ENCODE measurements at places on chromosomes 7 and 10. TPM values are rescaled to one million over a fixed set of nuclear protein-coding genes. Genes with fewer than 3 reads are reported as not detected.

Gene HMX3
- total RNA-seq = not detected

Gene NUTM2E
- not detected for total RNA-seq

Gene WIPF3
- not detected for total RNA-seq

Gene MORN4
- 5.8 TPM for total RNA-seq

Gene GJC3
- not detected for total RNA-seq

Gene NPSR1
- total RNA-seq = not detected

Gene MYH16
- not detected for total RNA-seq

Gene CPVL
- total RNA-seq = 1.3 TPM

Gene CTNNA3
- total RNA-seq = under 0.01 TPM
